Activated T-helper 1 cell treated with Interleukin-2 at 50 U/mL for 16 hours (primary cell): ENCODE measurements at places on chromosomes 1 and 21.

- no peak for DNase-seq
These were observed 30.3 kb downstream of the KIFAP3 start for GRCh38 chr1:170044187-170044586.

DNA sequence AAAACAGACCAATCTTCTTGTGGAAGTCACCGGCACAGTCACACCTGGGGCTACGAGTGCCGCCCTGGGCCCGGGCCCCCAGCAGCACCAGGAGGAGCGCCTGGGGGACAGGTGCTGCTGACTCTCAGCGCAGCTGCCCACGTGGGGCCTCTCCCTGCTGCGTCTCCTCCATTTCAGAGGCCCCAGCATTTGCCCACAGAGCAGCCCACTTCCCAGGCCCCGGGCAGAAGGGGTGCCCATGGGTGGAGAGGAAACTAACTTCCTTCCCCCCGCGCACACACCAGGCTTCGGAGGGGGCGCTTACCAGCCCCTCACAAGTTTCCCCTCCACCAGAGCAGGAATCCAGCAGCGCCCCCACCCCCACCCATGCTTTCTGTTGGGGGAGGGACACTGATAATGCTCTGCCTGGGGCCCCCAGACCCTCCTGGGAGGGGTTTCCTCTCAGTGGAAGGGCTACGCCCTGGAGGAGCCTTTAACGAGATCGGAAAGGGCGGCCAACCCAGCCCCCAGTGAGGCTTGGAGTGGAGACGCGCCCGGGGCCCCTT lies 440 bp downstream of the TNFRSF25 start:
- no peak for DNase-seq

DNA sequence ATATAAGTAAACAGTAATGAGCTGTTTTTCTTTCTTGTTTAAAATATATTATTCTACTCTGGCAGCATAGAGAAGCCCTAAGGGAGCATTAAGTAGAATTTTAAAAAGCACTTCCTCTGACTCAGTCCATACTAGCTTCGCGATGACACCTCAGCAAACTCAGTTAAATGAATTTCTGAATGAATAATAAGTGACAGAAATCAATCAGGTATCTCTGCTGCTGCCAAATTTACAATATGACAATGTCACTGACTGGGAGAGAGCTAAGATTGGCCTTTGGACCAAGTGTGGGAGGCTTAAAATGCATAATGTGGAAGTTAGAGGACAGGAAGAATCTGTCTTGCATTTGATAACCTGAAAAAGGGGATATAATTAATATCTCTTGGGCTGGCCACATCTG lies 296.1 kb downstream of the HHIPL2 start:
- no peak for DNase-seq

DNA sequence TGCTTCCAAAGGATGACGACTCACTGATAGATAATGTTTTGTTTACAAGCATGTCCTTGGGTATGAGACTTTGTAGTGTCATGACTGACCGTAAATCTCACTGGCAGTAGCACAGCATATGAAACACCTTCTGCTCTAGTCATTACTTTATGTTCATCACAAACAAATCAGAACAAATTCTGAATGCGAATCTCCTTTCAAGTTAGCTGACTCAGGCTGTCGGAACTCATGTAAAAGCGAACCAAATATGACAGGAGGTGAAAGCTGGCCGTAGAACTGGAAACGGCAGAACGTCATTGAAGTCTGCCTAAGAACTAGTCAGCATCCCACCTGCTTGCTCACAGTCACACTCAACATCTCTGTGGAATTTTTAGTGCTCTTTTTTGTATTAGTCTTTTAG lies 143.9 kb downstream of the RGS7 start:
- no peak for DNase-seq

- DNase-seq, result no peak
These were observed 23.2 kb downstream of the KANK4 start for GRCh38 chr1:62295921-62296491.

DNA sequence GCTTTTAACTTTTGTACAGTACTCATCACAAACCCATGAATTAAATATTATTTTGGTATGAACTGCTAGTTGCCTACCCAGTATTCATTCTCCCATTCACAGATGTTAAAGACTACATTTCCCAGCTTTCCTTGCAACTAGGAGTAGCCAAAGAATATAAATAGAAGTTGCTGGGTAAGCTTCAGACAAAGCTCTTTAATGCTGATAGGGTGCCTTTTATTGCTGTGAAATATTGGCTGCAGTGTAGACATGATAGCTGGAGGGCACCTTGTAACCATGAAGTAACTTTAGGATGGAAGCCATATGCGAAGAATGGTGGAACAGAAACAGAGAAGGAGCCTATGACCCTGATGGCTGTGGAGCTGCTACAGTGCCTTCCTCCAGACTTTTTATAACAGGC lies 16.7 kb downstream of the JUN start:
- DNase-seq, result no peak

GRCh38 chr1:95098196-95098595 lies 19.0 kb upstream of the TLCD4 start:
- DNase-seq, result no peak

- DNase-seq, result no peak
These were observed 71.8 kb downstream of the DISP3 start for GRCh38 chr1:11550664-11551283.

DNA sequence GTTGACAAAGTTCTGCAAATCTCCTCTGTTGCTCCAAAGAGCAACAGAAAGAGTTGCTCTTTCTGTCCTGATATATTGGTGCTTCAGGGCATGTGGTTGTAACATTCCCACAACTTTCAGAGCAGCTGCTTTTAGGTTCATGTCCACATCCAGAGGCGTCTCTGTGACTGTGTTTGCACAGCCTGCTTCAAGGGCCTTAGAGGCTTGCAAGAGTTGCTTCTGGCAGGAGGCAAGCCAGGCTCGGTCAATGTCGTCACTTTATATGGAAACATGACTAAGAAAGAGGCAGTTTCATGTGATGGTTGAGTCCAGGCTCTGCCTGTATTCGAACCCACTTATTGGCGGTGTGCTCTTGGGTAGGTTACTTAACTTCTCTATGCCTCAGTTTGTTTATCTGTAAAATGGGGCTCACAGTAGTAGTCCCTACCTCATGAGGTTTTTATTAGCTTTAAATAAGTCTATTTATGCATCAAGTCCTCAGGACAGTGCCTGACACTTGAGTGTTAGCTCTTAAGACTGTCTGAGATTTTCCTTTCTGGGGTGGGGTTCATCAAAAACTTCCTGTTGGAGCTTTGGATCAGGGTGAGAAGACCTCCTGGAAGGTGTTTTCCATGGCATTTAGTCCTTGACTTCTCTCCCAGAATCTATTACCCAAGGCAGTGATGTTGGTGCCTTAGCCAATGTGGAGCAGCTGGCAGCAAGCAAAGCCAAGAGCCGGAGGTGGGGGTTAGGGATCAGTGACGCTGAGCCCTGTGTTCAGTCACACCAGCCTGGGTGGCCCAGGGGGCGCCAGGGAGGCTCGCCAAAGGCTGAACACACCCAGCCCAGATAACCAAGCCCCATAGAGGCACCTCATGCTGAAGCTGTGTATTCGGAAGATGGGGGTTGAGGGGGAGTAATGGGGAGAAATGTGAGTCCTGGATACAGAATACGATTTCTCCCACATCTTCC lies 18.9 kb downstream of the LHX4 start:
- no peak for DNase-seq

GRCh38 chr1:226722240-226722900 lies 16.7 kb downstream of the ITPKB start:
- DNase-seq, result no peak

DNA sequence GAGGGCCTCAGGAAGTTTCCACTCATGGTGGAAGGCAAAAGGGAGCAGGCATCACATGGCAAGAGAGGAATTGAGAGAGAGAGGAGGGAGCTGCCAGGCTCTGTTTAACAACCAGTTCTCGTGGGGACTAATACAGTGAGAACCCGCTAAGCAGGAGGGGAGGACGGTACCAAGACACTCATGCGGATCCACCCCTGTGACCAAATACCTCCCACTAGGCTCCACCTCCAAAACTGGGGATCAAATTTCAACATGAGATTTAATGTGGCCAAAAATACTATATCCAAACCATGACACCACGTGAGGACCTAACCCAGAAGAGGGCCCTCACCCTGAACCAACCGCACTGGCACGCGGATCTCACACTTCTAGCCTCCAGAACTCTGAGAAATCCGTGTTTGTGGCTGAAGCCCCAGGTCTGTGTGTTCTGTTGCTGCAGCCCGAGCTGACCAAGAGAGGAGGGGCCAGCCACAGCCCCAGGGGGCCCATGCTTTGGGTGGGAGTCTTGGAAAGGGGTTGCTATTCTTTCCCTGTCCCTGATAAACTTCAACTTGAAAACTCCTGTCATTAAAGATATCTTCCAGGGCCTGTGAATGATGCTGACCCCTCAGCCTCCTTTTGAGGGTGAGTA lies 32.0 kb downstream of the TRIM67 start:
- DNase-seq, result no peak

- DNase-seq, result no peak
These were observed 9.2 kb downstream of the GIPC2 start for GRCh38 chr1:78054972-78055371.

- no peak for DNase-seq
These were observed 12.5 kb downstream of the SLC9A1 start for GRCh38 chr1:27142464-27142863.
